Glutamatergic neuron (in vitro differentiated cells): ENCODE measurements at places on chromosomes 2 and 18.

GRCh38 chr2:27956888-27957287 lies 66.4 kb downstream of the BABAM2 start:
- DNase-seq = no peak

DNA sequence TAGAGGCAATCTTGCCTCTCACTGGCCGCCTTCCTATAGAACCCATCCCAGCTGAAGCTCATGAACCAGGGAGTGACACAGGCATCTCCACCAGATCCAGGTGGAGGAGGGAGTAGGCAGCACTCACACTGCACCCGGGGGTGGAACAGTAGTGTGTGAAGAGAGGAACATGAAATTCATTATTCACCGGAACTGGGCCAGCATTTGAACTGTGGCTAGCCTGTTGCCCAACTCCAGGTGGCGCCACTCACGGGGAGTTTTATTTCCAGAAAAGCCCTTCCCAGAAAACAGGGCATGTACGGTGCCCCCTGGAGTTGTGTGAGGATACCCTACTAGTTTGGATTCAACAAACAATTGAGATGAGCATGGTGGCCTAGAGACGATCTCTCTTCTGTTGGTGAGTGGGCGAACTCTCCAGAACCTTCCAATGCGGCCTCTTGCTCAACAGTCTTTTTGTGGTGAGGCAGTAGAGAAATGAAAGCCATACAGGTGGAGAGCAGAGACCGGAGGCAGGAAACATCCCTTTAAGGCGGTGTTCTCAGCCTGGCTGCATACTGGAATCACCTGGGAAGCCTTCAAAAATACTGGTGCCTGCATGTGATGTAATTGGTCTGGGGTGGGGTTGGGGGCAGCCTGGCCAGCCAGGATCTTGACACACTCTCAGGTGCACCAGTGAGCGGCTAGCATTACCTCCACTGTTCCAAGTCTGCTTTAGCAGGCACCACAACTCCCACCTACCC lies 73.5 kb upstream of the NEDD4L start:
- DNase-seq = peak; percentile 24

DNA sequence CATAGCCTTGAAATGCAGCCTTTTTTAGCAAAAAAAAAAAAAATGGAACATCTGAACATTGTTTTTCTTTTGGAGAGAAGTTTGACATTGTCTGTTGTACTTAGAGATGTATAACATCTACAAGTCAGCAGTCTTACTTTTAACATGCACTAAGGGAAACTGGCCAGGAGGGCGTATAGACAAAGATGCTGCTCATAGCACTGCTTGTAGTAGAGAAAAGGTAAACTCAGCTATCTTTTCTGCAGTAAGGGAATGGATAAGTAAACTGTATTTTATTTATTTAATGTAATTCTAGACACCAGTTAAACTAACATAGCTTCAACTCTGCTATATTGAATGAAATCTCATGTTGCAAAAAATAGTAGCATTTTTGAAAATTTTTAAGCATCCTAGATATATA lies 489.6 kb downstream of the PTPRM start:
- no peak for DNase-seq

- DNase-seq = no peak
Measured at GRCh38 chr2:30503007-30503694, 56.1 kb downstream of the LCLAT1 start.

DNA sequence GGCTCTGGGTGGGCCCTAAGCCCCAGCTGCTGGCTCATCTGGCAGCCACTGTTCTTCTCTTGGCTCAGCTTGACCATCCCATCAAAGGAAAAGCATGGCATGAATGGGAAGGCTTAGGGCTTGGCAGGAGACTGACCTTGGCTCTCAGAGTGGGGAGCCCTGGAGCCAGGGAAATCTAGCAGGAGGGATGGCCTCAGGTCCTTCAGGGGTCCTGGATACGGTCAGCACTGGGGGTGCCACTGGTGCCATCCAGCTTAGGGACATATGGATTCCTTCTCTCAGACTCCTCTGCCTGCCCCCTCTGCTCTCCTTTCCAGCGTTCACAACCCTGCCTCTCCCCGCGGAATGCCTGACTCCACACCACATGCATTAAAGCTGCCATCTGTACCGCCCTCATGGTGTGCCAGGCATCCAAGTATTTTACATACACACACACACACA lies 165.5 kb upstream of the HAAO start:
- no peak for DNase-seq

DNA sequence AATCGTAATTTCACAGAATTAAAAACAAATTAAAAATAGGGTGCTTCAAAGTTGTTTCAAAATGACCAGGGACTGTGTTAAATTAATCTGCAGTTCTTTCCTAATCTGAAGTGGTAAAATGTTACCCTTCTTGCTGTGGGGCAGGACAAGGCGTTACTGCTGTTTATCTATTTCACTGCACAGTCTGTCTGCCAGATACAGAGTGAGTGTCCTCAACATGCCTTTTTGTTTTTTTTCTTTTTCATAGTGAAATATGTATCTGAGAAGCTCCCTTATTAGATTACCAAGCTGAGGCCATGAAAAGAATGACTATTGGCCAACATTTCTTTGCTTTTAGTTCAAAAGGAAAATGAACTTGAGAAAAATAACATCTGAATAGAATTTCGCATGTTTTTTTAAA lies 38.0 kb downstream of the KCTD1 start:
- no peak for DNase-seq

DNA sequence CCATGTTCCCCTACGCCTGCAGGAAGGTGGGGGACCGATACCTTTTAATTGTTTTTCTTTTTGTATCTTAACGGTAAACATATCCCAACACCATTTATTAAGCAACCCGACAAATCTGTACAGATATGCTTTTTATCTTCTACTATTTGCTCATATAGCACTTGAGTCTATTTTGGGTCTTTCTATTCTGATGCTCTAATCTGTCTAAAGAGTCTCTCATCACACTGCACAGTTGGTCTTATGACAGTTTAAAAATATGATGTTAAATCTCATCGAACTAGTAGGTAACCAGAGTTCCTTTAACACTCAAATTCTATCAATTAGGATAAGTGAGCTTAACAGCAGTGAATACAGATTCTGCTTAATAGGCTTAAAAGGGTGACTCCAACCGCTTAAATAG lies 111.6 kb downstream of the SOCS6 start:
- no peak for DNase-seq

GRCh38 chr2:216183462-216183861 lies 74.3 kb downstream of the XRCC5 start:
- no peak for DNase-seq

- no peak for DNase-seq
Measured at GRCh38 chr2:173684896-173685459, 280.2 kb downstream of the SP3 start.
